ENCODE measurements at places on chromosomes 1 and 21. TPM values are rescaled to one million over a fixed set of nuclear protein-coding genes. Genes with fewer than 3 reads are reported as not detected.

Gene SPRR4
- not detected for total RNA-seq

Gene SLC45A3
- total RNA-seq = 7.8 TPM

Gene FAM177B
- total RNA-seq = not detected

Gene LAD1
- total RNA-seq = 0.07 TPM

Gene CHIT1
- not detected for total RNA-seq

Gene PROK1
- 1.6 TPM for total RNA-seq

Gene RCSD1
- 0.81 TPM for total RNA-seq

Gene NCF2
- total RNA-seq = 17.1 TPM

Gene HSPB7
- 1.9 TPM for total RNA-seq

Gene AVPR1B
- not detected for total RNA-seq

Gene TNNT2
- not detected for total RNA-seq

Gene CELA2B
- not detected for total RNA-seq

Gene FMO1
- not detected for total RNA-seq

Gene PRR9
- total RNA-seq = not detected

Gene CAMK1G
- 3.0 TPM for total RNA-seq

Gene CYP4A22
- not detected for total RNA-seq

Gene IL10RB
- total RNA-seq = 94.3 TPM

Gene MRPL39
- total RNA-seq = 88.8 TPM

Data from M059J (cell line).